NCI-H1105 treated with DMSO at 0.1 percent for 48 hours (cell line): ENCODE measurements at places on chromosomes 7 and 10.

- DNase-seq: no peak
These were observed 27.7 kb upstream of the TAX1BP1 start for GRCh38 chr7:27712217-27712616.

- no peak for DNase-seq
These were observed 256.4 kb upstream of the PHYHIPL start for GRCh38 chr10:58919927-58920654.

DNA sequence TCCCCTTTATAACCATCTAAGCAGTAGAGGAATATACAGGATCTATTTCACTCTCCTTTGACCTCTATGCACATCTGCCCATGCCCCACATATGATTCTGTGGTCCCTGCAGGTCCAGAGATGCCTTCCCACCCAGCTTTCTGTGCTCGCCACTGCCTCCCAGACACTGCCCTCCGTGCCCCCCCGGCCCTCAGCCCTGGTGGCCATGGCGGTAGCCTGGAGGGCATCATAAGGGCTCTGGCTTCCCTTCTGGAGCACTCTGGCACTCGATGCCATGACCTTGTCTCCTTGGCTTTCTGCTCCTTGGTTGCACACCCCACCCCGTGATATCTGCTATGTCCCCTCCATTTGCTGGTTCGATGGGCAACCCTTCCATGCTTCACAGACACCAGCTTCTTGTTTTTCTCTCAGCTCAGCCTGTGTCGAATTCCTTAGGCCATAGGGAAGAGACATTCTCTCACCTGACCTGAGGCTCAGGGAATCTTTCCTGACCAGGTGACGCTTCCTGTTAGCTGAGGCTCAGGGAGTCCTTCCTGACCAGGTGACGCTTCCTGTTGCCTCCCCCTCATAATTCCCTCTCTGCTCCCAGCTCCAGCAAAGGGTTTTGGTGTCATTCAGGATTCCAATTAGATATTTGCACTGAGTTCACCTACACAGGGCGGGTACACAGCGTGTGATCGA, 100.4 kb upstream of the GLI3 start:
- no peak for DNase-seq

DNA sequence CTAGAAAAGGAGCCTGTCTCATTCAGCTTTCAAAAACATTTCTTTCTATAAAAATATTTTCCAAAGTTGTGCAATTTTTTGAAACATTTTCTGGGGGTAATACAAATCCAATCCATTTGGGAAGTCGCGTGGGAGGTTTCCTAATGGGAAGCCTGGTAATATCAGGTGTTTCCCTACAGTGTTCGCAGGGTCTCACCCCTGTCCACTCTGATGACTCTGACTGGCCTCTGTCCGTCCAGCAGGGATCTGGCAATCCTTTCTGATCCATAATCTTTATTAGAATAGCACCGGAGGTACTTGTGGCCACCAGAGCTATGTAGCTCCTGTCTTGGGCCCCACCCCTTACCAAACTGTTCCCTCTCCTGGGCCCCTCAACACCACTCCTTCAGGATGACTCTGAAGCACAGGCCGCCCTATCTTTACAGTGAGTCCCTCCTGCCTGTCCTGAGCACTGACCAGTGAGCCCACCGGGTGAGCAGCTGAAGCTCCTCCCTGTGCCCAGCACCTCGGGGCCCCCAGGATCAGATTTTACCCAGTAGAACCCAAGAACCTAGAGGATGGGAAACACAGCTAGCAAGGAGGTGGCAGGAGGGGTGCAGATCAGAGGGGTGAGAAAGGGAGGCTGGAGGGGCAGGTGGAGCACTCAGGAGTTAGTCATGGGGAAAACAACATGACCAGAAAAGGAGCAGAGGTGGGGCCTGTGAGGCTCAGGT, 84.8 kb downstream of the PTPRE start:
- DNase-seq: no peak

DNA sequence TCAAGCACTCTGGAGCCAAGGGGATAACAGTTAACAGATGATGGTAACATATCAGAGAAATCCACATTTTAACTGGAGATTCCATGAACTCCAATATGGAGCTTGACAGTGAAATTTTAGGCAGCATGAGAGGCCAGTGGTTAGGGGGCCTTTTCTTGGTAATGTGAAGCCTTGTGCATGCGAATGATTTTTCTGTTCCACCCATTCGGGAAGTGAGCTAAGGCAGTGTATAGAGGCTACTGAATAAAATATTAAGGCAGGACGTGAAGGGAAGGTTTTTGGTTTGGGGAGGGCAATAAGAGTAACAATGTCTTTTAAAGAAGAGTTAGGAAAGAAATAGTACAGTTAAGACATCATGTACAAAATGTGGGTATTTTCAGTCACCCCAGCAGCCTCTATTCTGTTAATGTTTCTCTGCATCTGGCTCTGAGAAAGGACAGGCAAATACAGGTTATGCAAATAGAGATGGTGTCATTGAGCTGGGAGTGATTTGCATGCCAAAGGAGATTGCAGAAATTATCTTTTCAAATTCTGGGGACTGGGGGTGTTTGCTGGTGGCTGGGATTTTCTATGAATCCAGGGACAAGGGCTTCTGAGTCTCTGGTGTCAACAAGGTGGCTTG, 6.8 kb upstream of the TAS2R60 start:
- DNase-seq: no peak

- DNase-seq: no peak
These were observed 58.7 kb downstream of the INPP5F start for GRCh38 chr10:119784340-119785067.

DNA sequence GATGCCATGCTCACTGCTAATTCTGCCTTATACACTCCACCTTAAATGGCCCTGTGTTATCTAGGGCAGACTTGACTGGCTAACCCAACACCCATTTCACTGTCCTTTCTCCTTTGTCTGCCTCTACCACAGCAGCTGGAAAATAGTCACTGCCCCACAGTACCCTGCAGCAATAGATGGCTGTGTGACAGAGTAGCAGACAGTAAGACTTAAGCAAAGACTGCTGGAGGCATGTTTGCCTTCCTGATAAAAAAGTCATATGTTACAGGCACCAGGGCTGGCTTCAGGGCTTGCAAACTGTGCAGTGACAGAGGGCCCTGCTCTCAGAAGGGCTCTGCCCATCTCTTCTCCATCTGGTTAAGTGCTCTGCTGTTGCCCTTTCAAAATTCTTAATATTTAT, 332.6 kb upstream of the GHITM start:
- DNase-seq: no peak

GRCh38 chr7:141702047-141702567, at the start of gene DENND11:
Gene DENND11, minus strand, starts transcription at chr7:141702166. Its CDS starts 13 bp downstream, at chr7:141702153.
- peak; percentile 61 for DNase-seq

- DNase-seq: no peak
These were observed 8.3 kb downstream of the ZNF853 start for GRCh38 chr7:6623589-6624245.

DNA sequence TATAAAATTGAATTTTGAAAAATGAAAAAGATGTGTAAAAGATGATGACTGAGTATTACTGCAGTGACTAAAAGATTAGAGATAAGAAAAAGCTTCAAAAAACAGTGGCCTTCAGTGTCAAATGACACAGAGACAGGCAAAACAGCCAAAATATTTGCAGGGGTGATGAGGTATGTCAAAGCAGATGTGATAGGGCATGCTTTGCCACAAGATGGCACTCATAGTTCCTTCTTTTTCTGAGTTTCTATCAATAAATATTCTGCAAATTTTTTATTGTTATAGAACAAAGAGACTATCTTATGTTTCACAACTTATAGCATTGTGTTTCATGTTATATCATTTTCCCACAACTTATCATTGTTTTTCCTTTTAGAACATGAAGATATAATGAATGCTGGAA, 344.1 kb upstream of the HPS1 start:
- DNase-seq: peak; percentile 3

DNA sequence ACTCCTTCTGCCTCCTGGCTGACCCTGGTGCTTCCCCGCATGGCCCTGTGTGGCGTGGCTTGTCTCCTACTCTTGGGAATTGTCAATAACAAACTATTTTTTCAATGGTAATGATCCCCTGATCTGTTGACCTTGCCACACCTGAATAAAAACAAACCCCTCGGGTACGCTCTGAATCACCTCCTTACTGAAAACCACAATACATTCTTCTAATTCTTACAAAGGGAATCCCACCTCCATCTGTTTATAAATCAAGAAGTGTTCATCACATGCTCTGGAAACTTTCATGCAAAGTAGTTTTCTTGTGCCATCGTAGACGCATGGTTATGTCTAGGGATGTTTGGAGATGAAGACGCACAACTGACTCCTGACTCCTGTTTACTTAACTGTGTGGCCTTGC, 245.8 kb downstream of the FRMD4A start:
- no peak for DNase-seq

GRCh38 chr10:48290286-48290685, 15.8 kb upstream of the FRMPD2 start:
- DNase-seq: no peak

- no peak for DNase-seq
These were observed 452.4 kb upstream of the PHF14 start for GRCh38 chr7:10521306-10521705.

DNA sequence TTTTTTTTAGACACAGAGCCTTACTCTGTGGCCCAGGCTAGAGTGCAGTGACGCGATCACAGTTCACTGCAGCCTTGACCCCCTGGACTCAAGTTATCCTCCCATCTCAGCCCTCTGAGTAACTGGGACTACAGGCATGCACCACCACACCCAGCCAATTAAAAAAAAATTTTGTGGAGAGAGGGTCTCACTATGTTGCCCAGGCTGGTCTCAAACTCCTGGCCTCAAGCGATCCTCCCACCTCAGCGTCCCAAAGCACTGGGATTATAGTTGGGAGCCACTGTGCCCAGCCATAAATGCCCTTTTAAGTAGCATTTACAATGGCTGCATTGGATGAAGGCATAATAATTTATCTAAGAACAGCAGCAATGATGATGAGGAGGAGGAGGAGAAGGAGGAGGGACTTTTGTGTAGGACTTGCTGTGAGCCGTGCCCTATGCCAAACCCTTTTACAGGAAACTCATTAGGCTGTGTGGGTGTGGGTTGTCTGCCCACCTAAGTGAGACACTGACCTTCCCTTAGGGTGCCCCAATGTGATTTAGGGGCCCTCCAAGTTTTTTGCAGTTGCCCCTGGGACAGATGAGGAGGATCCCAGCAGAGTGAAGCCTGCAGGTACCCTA, 51.1 kb downstream of the EEPD1 start:
- DNase-seq: no peak

DNA sequence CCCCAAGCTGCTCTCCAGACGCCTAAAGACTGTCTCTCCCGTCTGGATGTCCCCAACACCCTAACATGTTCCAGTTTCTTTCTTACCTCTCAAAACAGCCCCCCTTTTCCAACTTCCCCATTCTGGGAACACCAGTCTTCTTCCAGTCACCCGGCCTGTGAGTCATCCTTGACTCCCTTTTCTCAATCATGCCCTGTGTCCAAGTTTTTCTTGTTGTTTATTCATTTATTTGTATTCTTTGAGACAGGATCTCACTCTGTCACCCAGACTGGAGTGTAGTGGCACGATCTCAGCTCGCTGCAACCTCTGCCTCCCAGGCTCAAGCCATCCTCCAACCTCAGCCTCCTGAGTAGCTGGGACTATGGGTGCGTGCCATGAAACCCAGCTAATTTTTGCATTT, 15.6 kb downstream of the SNX10 start:
- no peak for DNase-seq

GRCh38 chr10:82551506-82551905, 676.5 kb downstream of the NRG3 start:
- DNase-seq: no peak

GRCh38 chr10:72764151-72764550, 72.2 kb downstream of the MCU start:
- DNase-seq: no peak

DNA sequence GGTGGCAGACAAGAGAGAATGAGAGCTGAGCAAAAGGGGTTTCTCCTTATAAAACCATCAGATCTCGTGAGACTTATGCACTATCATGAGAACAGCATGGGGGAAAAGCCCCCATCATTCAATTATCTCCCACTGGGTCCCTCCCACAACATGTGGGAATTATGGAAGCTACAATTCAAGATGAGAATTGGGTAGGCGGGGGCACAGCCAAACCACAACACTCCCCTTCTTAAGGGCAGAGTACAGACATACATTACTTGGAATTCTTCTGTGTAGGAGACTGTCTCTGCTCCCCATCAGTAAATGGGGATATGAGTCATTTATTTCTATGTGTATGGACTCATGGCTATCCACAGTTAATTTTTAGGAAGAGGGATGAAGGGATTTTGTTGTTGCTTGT, 31.2 kb downstream of the FAM171A1 start:
- DNase-seq: no peak

DNA sequence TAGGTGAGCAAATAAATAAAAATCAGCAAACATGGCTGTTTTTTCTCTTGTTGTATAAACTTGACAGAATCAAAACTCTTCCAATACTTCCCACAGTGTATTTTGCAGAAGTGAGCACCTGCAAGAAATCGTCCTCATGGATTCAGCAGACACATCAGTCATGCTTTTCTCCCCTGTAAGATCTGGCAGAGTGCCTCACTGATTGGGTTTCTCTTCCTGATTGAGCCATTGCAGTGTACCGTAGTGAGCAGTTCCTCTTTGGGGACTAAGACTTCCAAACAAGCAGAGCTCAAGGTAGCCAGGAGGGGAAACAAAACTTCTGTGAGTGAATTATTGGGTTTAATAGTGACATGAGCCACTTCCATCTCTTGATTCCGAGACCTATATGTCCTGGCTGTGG, 2.2 kb upstream of the CCDC3 start:
- no peak for DNase-seq

GRCh38 chr10:81108516-81109199, 571.0 kb downstream of the SH2D4B start:
- DNase-seq: peak; percentile 5

DNA sequence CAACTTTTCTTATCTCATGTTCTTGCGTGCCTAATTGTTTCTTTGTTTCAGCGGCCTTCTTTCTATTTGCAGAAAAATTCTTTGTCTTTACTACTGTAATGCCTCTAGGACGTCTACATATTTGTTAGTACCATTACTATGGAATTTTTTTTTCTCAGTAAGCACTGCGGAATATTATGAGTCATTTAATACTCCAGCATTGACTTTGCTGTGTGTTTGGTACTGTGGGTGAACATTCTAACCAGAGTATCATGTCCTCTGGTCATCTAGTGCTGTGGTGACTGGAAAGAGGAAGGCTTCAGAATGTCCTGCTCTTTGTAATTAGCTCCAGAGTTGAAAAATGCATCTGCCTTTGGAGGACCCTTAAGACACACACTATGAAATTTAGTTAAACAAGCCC, 58.5 kb upstream of the FERD3L start:
- no peak for DNase-seq

GRCh38 chr7:138626846-138627245, 74.3 kb downstream of the SVOPL start:
- DNase-seq: no peak

GRCh38 chr10:126851414-126852108, 53.7 kb upstream of the DOCK1 start:
- DNase-seq: no peak

GRCh38 chr7:13829914-13830900, 159.3 kb downstream of the ETV1 start:
- peak; percentile 75 for DNase-seq
